ENCODE measurements at places on chromosomes 11 and 22.

- peak; percentile 72 for DNase-seq
These were observed 103.7 kb downstream of the CD44 start for GRCh38 chr11:35242412-35243242.

GRCh38 chr22:46963672-46964545 lies 201.5 kb downstream of the TBC1D22A start:
- no peak for DNase-seq

DNA sequence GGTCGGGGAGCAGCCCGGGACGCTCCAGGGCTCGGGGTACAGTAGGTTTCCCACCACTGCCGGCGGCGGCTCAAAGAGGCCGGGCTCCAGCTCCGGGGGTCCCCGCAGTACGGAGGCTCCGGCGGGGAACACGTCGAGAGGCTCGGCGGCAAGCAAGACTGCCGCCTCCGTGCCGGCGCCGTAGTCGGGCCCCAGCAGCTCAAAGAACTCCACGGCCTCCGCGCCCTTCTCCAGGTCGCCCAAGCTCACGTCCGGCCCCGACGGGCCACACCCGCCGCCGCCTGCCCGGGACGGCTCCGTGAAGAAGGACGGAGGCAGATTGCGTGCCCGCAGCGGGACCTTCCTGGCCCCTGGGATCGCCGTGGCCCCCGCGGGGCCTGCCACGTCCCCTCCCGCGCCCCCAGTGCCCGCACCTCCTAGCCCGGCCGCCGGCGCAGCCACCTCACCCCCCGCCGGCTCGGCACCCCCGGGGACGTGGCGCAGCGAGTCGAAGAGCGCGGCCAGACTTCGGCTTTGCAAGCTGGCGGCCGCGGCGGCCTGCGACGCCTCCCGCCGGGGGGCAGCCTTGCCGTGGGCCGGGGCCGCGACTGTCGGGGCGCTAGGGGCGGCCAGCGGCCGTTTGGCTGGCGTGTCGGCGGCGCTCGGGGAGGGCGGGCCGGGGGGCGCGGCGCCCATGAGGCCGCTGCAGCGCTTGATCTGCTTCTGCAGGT lies 775 bp downstream of the FAM181B start:
- DNase-seq, result no peak

DNA sequence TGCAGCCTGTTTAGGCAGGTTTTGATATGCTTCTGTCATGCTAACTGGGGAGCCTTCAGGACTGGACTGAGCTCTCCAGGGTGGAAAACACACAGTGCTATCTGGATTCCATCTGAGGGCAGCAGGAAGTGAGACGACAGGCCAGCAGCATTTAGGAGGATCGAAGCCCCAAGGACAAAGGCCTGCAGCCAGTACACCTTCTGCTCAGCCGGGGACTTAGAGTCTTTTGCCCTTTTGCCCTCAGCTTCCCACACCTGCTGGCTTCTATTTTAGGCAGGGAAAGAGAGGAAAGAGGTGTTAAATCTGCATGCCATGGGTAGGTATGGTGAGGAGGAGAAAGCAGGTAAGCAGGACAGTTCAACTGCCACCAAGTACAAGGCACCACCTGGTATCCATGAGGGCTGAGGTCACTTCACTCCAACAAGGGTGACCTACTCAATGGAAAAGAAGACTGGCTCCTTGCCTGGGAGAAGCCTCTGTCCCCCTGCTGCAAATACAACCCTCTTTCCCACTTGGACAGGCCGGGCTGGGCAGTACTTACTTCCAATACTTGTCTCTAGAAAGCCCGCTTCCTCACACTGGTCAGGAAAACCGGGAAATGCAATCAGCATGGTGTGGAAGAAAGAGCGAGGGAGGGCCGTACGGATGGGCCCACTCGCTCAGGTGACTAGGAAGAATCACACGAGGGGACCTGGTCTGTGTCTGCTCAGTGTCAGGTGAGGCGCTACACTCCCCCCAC lies 12.3 kb downstream of the LARGE2 start:
- no peak for DNase-seq

DNA sequence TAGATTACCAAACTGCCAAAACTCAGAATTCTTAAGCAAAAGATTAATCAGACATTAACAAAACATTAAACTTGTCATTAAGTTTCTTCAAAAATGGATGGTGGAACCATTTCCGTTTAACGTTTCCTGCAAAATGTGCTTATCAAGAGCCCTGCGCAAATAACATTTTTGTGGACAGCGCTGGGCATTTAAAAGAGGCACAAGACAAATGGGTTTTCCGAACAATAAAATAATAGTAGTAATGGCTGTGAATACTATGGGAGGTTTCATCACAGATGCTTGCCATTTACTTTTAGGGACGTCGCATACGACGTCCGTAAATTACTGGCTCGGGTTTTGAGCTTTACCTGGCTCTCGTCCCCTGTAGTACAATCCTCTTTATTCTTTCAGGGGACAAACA lies 1.1 kb downstream of the NPAT start:
- peak; percentile 45 for DNase-seq

- DNase-seq, result peak; percentile 67
These were observed 1.8 kb upstream of the TBC1D10A start for GRCh38 chr22:30328466-30329049.

- no peak for DNase-seq
These were observed 49.2 kb downstream of the PAK1 start for GRCh38 chr11:77424644-77425043.

DNA sequence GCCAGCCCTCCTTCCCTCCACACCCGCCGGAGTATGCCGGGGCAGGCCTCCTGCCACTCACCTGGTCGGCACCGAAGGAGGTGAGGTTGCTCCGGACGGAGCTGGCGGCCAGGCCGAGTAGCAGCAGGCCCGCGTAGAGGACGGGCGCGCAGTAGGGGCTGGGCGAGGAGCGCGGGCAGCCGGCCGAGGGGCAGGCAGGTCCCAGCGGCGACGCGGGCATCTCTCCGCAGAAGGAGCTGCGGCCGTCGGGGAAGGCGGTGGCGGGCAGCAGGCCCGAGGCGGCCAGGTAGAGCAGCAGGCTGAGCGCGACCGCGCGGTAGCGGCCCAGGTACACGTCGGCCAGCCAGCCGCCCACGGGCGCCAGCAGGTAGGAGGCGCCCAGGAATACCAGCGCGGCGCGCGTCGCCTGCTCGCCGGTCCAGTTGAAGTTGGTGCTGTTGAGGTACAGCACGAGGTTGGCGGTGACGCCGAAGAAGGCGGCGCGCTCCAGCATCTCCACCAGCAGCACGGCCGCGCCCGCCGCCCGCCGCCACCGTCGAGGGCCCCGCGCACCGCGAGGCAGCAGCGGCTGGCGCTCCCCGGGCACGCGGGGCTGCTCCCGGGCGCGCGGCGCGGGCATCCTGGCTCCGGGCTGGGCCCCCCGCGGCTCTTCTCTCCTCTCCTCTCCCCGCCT lies 907 bp downstream of the SLC15A3 start:
- DNase-seq, result peak; percentile 14

- DNase-seq, result peak; percentile 80
These were observed 384.8 kb downstream of the TMEM135 start for GRCh38 chr11:87422566-87422965.

DNA sequence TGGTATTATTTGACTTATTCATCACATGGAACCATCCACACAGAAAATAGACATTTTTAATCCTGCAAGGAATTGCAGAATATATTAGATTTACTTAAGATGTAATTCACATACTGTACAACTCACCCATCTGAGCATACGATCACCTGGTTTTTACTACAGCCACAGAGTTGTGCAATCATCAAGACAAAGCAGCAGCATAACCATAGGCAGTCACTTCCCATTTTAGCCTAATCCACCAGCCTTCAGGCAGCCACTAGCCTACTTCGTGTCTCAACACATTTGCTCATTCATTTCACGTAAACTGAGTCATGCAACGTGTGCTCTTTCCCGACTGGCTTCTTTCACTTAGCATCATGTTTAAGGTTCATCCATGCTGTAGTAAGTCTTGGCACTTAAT lies 23.0 kb downstream of the PIWIL3 start:
- no peak for DNase-seq

DNA sequence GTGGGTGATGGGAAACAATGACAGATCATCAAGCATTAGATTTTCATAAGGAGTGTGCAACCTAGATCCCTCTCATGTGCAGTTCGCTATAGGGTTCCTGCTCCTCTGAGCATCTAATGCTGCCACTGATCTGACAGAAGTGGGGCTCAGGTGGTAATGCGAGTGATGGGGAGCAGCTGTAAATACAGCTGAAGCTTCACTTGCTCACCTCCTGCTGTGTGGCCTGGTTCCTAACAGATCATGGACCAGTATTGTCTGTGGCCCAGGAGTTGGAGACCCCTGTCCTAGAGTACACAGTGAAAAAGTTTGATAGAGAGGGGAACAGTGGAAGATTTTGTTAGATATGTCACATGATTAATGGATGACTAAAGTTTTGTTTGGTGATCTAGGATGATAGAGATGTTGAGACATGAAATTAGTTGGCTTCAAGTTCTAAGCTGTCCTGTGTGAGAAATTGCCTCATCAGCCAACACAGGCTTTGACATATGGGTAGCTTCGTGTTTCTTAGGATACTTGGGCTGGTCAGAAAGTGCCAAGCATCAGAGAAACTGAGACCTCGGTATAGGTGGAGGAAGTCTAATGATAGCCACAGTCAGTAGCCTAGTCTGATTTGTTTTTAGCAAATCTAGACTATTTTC lies 47.4 kb downstream of the ARHGEF12 start:
- DNase-seq, result peak; percentile 25

DNA sequence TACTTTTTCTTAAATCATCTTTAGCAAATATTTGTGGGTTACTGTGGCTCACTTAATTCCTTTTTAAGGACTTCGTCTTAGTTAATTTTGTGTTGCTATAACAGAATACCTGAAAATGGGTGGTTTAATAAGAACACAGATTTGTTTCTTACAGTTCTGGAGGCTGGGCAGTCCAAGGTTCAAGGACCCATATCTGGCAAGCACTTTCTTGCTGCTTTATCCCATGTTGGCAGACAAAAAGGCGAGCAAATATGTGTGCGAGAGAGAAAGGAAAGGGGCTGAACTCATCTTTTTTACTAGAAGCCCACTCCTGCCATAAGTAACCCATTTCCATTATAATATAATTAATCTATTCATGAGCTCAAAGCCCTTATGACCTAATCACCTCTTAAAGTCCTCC lies 246.2 kb downstream of the GRM5 start:
- no peak for DNase-seq

- no peak for DNase-seq
These were observed 413.7 kb upstream of the FAT3 start for GRCh38 chr11:91810871-91811270.

- DNase-seq, result no peak
These were observed 72.7 kb upstream of the PRDM11 start for GRCh38 chr11:45073685-45074141.

DNA sequence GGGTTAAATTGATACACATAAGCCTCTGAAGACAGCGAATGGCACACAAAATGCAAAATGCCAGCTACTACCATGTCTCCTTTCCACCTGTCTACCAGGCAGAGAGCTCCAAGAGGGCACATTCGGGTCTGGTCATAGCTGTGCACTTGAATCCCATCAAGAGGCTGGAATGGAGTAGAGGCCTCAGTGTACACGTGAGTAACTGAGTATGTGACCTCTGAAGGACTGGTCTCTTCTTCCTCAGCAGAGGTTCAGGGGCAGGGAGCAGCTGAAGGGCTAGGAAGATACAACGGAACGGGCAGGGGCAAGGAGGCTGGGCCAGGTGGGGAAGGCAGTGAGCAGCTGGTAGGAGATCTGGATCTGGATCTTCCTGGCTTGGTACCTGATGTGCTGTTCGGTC lies 56.3 kb upstream of the PHOX2A start:
- no peak for DNase-seq

- no peak for DNase-seq
These were observed 15.2 kb upstream of the CARD10 start for GRCh38 chr22:37534445-37534844.
